ENCODE measurements at places on chromosomes 12 and 14.

GRCh38 chr12:48285751-48286650, 64.7 kb downstream of the ZNF641 start:
- no peak overlapping the region for H3K4me3 ChIP-seq
- DNase-seq: no peak
- no peaks in the 10 kb centered on the region for H3K4me1 ChIP-seq
- no peaks in the 10 kb centered on the region for H3K27me3 ChIP-seq
- H3K36me3 ChIP-seq: no peaks in the 10 kb centered on the region

- H3K27me3 ChIP-seq: no peaks in the 10 kb centered on the region
- peak overlapping the region; percentile 59 for H3K4me3 ChIP-seq
- peaks cover 12% of the 10 kb centered on the region for H3K36me3 ChIP-seq
- peaks cover 12% of the 10 kb centered on the region for H3K4me1 ChIP-seq
- H3K27ac ChIP-seq: peak overlapping the region; percentile 98
Measured at GRCh38 chr12:57086493-57087009, 2.4 kb upstream of the NAB2 start.

- H3K4me3 ChIP-seq: no peak overlapping the region
- no peak for DNase-seq
- peaks cover 18% of the 10 kb centered on the region for H3K27me3 ChIP-seq
- H3K27ac ChIP-seq: no peak overlapping the region
- H3K4me1 ChIP-seq: peaks cover 2% of the 10 kb centered on the region
Measured at GRCh38 chr12:113145720-113146551, 3.6 kb upstream of the CFAP73 start.

GRCh38 chr12:123148655-123149054, 2.2 kb downstream of the PITPNM2 start:
- H3K4me1 ChIP-seq: peaks cover 17% of the 10 kb centered on the region
- no peak overlapping the region for H3K27ac ChIP-seq
- no peaks in the 10 kb centered on the region for H3K27me3 ChIP-seq
- H3K36me3 ChIP-seq: peaks cover 4% of the 10 kb centered on the region
- H3K4me3 ChIP-seq: no peak overlapping the region
